ENCODE measurements at places on chromosomes 6 and 20.

DNA sequence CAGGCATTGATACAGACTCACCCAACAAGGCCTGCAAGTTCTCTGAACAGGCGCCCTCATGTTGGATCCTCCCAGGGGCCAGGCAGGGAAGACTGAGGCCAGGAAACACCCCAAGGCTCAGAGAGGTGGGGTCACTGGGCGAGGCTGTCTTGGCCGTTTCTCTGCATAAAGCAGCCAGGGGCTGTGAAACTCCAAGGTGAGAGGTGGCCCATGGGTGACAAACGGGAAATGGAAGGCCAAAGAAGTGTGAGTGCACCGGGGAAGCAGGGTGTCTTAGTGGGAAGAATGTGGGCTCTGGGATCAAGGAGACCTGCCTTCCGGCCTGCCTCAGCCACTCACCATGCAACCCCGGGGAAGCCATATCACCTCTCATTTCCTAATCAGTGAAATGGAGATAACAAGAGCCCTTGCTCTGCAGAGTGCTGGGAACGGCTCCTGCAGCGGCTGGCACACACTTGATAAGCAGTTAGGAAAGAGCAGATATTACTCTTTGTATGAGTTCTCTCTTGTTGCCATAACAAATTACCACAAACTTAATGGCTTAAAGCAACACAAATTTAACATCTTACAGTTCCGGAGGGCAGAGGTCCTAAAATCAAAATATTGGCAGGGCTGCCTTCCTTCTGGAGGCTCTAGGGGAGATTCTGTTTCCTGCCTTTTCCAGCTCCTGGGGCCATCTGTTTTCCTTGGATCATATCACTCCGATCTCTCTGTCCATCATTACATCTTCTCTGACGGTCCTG is 168.6 kb downstream of the NFATC2 start:
- no peak for DNase-seq

GRCh38 chr6:105994591-105995390 is 91.3 kb upstream of the PRDM1 start:
- DNase-seq = peak; percentile 35

- DNase-seq = no peak
Measured at GRCh38 chr20:4925842-4926530, 75.3 kb downstream of the SLC23A2 start.

- DNase-seq = no peak
Measured at GRCh38 chr6:166927935-166928643, 28.3 kb downstream of the RNASET2 start.

DNA sequence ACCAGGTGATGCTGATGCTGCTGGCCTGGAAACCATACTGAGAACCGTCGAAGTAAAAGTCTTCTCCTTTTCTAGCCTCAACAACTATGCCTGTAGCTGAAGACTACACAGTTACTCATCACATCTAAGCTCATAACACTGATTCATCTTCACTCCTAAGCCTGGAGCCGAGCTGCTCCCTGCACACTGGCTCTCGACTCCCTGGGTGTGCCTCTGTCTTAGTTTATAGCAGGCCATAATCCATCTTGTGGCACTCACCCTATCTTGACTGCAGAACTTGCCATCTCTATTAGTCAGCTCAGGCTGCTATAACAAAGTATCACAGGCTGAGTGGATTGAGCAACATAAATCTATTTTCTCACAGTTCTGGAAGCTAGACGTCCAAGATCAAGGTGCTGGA is 191.0 kb downstream of the UNC5CL start:
- no peak for DNase-seq

GRCh38 chr20:9594284-9594875 is 80.0 kb downstream of the LAMP5 start:
- no peak for DNase-seq

- DNase-seq = no peak
Measured at GRCh38 chr6:2503816-2504494, 246.8 kb downstream of the MYLK4 start.

- no peak for DNase-seq
Measured at GRCh38 chr20:17958373-17959256, 10.0 kb downstream of the SNX5 start.

- DNase-seq = no peak
Measured at GRCh38 chr6:44001318-44002066, 125.8 kb downstream of the MRPL14 start.

DNA sequence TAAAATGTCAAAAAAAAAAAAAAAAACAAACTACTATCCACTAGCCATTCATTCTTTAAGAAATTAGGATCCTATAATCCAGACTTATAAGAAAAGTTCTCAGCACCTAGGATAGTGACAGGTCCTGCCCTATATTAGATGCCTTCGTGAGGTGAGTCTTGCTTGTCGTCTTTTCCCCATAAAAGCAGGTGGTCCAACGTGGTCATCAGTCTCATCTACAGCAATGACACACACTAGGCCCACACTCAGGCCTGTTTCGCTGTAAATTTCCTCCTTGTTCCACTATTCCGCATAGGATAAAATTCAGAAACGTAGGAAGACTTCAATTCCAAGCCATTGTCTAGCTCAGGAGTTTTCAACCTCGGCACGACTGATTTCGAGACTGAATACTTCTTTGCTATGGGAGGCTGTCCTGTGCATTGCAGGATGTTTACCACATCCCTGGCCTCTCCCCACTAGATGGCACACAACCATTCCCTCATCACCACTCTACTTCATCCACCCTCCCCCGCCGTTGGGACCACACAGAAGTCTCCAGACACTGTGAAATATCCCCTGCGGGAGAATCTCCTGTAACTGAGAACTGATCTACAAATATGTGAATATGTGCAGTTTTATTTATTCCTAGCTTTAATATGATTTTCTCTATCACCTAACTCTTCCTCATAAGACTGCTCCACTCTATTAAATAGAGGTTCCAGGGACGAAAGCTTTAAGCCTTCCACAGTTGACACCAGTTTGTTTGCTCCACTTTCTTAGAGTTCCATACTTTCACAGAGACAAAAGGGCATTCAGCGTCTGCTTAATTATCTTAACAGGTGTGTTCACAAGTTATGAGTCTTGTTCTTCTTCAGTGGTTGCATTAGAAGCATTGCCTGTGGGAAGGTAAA is 346.3 kb downstream of the BMP2 start:
- DNase-seq = no peak

DNA sequence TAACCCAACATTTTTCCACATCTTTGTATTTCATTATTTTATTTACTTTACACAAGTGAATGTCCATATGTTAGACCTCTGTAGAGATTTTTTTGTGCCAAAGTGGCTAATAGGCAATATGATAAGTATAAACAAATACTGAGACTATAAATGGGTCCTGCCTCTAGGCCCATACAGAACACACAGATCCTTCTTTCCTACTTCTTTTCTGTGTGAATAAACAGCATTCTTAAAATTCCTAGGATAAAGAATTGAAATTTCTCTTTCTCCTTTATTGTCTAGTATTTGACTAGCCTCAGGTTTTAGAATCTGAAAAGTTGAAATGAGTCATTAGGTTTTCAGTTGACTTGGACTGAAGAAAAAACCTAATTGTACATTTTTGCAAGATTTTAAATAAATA is 46.3 kb upstream of the HS3ST5 start:
- no peak for DNase-seq

- no peak for DNase-seq
Measured at GRCh38 chr6:35243386-35243958, 16.1 kb upstream of the ZNF76 start.

GRCh38 chr20:32451682-32452461 is 93.7 kb downstream of the ASXL1 start:
- DNase-seq = no peak

DNA sequence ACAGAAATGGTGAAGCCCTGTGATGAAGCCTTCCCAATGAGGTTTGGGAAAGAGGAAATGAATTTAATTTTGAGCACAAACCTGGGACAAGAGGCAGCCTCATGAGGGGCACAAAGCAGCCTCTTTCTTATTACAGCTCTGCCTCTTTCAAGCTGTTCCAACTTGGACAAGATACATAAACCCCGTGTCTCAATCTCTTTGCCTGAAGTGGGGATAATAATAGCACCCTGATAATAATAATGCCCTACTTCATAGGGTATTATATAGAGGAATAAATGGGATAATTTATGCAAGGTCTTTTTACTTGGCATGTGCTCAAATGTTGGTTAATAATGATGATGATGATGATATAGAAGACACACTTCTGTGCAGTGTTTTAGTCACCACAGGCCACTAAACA is 91.1 kb upstream of the PLN start:
- DNase-seq = no peak

DNA sequence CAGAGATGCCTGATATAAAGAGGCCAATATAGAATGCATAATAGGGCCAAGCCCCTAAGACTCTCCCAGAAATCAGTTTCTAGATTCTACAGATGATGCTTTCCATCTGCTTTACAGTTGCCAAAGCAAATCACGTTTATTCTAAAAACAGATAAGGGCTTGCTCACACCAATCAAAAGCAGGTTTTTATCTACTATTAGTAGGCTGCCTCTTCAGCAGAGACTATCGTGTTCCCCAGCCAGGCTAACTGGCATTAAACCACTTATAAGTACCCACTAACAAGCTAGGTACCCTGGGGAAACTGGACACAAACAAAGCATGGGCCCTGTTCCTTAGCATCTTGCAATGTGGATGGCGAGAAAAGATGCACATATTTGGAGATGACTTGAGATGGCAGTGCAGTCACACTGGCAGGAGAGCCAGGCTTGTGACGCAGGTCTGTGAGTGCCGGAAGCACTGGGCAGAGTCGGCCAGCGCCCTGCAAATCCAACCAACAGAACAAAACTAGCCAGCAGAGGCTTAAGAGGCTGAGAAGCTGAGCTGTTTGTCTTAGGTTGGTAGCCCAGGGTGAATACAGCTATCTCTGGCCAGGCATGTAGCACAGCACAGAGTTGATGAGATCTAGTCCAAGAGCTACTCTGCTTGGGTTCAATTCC is 73.4 kb downstream of the GFOD1 start:
- no peak for DNase-seq
